Daoy (cell line): ENCODE measurements at places on chromosomes 1 and 21. TPM values are rescaled to one million over a fixed set of nuclear protein-coding genes. Genes with fewer than 3 reads are reported as not detected.
A peak's percentile ranks its signal among the peaks of the same experiment; 100 is the strongest.

GRCh38 chr1:108502138-108502537 lies 52.0 kb downstream of the NBPF6 start:
- DNase-seq: no peak

- no peak for DNase-seq
Measured at GRCh38 chr1:33462405-33463164, 9.9 kb upstream of the ZSCAN20 start.

GRCh38 chr21:21232320-21232719 lies 234.1 kb downstream of the NCAM2 start:
- DNase-seq: peak; percentile 8

DNA sequence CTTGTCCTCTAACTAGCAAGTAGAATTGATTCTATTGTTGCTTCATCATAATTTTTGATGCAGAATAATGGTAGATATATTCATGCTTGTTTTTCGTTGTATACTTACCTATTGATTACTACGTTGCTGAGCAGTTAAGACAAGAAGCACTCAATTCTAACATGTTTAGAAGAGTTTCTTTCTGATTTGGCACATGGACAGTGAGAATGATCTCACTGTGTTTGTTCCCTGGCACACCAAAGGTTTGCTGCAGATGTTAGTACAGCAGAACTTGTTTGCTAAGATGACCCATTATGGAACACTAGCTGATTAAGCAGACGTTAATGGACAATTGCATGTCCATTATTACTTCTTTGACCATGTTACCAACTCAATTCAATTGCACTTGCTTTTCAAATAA lies 184.7 kb upstream of the SGIP1 start:
- no peak for DNase-seq

- DNase-seq: peak; percentile 85
Measured at GRCh38 chr1:217630711-217631591, at the start of the genes GPATCH2 and SPATA17. GPATCH2 (minus strand) TSS chr1:217631090; CDS start chr1:217630971, 119 bp downstream. SPATA17 (plus strand) TSS chr1:217631344; CDS start chr1:217631379, 35 bp downstream.

GRCh38 chr1:14606632-14607031 lies 8.1 kb downstream of the KAZN start:
- no peak for DNase-seq

Gene PAQR7
- 6.1 and 7.9 TPM in 2 replicates for total RNA-seq
